ENCODE measurements at places on chromosomes 16 and 17.

GRCh38 chr17:49016775-49017463 lies 19.7 kb downstream of the IGF2BP1 start:
- no peak for DNase-seq

DNA sequence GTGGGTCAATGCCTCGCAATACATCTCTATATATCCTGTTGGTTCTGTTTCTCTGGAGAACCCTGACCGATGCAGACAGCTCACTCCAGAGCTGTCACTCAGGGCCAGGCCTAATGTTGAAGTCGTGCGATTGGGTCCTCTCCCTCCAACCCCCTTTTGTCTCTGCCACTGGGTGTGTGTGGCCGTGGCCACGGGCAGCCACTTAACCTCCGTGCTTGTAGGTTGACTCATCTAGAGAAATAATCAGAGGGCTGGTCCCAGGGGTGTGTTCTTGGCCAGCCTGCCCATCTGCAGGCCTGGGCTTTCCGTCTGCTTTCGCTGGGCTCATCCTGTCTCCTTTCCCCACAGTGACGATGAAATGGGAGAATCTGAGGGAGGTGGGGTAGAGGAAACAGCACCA lies 7.4 kb downstream of the ADAD2 start:
- DNase-seq: no peak

DNA sequence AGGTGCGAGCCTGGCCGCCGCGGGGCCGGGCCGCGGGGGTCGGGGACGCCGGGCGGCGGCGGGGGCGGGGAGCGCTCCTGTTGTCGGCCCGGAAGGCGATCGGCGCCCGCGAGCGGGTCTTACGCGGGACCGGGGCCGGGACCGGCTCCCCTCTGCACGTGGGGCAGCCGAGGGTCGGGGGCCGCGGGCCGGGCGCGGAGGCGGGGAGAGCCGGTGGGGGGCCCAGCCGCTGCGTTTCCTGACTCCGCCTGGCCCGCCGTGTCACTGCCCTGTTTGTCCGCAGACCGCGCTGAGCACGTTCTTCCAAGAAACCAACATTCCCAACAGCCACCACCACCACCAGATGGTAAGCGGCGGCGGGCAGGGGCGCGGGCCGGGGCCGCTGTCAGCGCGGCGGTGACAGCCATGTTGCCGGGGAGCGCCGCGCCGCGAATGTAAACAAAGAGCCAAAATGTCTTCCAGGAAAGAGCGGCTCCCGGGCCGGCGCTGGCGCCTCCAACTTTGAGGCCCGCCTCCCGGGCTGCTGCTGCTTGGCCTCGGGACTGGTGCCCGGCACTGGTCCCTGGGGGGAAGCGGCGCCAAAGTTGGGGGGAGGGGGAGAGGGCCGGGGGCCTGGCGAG lies 586 bp downstream of the UBALD2 start:
- peak; percentile 47 for DNase-seq

DNA sequence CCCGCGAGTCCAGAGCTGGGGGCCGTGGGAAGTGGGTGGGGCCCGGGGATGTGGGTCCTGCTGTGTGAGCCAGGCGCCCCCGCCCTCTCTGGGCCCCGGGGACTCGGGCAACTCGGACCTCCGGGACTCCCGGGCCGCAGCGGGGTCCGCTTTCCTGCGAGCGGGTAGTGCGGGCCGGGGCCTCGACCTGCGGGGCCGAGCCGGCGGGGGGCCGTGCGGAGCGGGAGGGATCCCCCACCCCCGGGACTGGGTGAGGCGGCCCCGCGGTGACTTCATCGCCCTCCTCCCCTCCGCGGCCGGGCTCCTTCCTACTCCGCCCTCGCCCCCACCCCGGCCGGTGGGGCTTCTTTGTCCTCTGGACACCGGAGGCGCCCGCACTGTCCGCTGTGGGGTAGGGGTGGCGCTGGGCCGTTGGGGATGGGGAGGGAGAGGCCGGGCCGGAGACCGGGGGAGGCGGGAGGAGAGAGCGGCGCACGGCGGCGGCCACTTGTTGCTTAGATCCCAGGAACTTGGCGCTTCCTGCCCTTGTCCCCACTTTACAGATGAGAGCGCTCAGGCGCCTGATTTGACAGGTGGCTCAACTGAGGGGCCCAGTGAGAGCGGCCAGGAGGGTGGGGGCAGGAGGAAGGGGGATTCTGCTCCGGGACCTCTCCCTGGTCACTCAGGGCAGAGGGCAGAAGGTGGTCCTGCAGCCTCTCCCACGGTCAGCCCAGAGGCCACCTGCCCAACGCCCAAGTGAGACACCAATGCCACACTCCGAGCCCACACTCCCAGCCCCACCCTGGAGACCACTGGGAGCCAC lies 874 bp downstream of the CMTM3 start:
- DNase-seq: no peak

DNA sequence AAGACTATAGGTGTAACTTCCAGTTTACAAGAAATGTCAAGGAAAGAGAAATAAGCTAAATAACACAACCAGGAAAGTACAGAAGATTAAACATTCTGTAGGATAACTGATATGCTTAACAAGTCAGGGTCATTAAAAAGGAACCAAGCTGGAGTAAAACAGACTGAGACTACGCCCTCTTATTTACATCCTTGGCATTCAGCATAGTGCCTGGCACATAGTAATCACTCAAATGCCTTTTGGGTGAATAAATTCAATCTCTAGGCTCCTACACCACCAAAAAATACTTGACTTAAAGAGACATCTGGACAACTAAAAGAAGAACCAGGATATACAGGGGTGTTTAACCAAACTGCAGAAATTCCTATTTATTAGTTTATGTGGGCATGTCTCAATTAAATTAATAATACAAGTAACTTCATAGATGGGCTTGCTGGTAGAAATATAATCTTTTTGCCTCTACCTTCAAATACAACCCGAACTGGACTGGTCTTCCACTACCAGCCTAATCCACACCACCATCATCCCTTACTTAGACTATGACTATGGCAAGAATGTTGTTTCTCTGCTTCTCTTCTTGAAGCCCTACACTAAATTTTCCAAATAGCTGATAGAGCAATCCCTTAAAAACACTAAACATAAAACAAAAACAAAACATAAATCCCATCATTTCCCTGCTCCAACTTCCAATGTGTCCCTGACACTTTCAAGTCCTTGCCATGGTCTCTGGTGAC lies 47.7 kb upstream of the ULK2 start:
- no peak for DNase-seq

DNA sequence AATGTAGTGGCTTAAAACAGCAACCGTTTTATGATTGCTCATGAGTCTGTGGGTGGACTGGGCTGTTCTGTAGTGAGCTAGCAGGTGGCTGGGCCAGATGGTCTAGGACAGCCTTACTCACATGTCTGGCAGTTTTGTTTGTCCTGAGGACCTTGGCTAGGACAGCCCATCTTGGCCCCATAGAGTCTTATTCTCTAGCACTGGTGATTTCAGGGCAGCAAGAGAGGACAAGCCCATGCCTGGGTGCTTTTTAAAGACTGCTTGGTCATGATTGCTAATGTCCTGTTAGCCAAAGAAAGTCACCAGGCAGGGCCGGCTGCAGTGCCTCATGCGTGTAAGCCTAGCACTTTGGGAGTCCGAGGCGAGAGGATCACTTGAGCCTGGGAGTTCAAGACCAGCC lies 139.8 kb downstream of the KATNIP start:
- no peak for DNase-seq

- no peak for DNase-seq
These were observed 296.1 kb upstream of the SOX9 start for GRCh38 chr17:71824671-71825070.

- DNase-seq: no peak
These were observed 13.4 kb downstream of the UBALD1 start for GRCh38 chr16:4601036-4601863.

GRCh38 chr17:80984749-80985148 lies 6.9 kb upstream of the CHMP6 start:
- no peak for DNase-seq

Data from KBM-7 (cell line).